ENCODE measurements at places on chromosomes 5 and 9.

- DNase-seq, result no peak
Observed at GRCh38 chr5:9230355-9230754, 315.5 kb downstream of the SEMA5A start.

- no peak for DNase-seq
Observed at GRCh38 chr5:67983251-67984110, 232.1 kb upstream of the PIK3R1 start.

GRCh38 chr9:33017283-33018041 is 7.6 kb upstream of the DNAJA1 start:
- no peak for DNase-seq

DNA sequence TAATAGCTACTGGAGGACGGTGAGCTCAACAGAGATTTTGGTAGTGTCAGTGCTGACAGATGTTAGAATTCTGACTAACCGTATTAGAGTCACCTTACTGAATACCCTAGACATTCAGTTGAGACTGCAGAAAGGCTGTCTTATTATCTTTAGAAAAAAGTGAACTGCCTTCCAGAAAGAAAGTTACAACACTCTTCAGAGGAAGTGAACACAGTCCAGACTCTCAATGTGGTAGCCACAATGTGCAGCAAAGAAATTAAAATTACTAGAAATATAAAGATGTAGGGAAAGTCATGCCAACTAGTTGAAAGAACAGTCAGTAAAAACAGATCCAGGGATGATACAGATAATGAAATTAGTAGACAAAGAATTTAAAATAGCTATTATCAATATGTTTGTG is 47.1 kb upstream of the COL15A1 start:
- no peak for DNase-seq

GRCh38 chr5:16864631-16865131 is 71.4 kb downstream of the MYO10 start:
- DNase-seq, result no peak

DNA sequence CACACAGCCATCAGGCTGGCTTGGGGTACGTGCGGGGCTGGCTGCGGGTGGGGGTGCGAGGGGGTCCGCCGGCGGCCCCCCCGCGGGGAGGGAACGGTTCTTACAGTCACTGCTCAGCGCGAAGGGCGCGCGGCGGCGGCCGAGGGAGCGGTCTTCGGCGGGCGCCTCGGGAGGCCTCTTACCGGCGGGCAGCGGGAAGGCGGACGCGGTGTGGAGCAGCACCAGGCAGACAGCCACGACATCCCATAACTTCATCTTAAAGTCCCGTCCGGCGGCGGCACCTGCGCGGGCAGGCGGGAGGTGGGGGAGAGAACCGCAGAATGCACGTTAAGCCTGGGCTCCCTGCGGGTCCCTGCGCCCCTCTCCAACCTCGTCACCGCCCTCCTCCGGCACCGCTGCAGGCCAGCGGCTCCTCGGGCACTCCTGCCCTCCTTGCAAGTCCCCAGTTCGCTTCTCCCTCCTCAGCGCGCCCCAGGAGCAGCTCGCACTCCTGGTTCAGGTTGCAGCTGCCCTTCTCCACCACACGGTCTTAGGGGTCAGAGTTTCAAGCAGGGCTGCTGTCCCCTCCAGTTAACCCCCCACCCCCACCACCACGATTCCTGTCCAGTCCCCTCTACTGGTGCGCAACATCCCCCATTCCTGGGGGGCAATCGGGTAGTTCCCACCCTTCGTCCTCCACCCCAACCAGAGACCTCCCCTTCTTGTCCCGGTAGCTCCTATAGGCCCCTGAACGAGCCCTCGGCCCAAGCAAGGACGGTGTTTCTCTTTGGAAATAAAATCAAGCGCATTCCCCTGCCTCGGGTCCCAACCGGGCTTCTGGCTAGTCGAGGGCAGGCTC is 5.1 kb downstream of the GDNF start:
- DNase-seq, result no peak

GRCh38 chr9:529731-530130 is 311.8 kb upstream of the DMRT1 start:
- no peak for DNase-seq

- no peak for DNase-seq
Observed at GRCh38 chr5:56161439-56161823, 71.7 kb downstream of the ANKRD55 start.

GRCh38 chr5:135220394-135221186 is 178.4 kb downstream of the MACROH2A1 start:
- no peak for DNase-seq

DNA sequence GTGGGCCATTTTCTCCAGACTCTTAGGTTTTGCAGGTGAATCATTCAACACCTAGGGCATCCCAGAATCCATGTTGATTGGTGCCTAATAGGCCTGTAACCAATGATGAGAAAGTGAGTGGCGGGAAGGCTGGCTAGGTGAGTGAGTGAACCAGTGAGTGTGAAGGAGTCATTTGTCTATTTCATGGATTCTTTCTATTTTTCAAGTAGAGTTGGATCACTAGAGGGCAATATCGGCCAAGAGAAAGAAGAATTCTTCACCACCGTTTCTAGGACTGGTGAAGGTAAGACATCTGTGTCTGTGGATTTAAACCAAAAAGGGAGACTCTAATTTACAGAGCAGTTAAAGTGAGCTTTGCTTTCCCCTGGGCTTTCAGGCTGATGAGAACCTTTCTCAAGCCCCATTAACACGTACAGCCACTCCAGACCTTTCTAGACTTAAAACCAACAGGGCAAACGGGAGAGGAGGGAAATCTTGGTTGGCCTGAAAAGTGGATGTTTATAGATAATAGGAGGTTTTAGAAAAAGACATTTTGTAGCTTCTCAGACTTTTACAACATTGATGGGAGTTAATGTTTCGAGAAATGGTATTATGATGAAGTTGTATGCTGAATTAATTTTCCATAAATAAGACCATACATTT is 114.3 kb upstream of the IL12B start:
- no peak for DNase-seq

DNA sequence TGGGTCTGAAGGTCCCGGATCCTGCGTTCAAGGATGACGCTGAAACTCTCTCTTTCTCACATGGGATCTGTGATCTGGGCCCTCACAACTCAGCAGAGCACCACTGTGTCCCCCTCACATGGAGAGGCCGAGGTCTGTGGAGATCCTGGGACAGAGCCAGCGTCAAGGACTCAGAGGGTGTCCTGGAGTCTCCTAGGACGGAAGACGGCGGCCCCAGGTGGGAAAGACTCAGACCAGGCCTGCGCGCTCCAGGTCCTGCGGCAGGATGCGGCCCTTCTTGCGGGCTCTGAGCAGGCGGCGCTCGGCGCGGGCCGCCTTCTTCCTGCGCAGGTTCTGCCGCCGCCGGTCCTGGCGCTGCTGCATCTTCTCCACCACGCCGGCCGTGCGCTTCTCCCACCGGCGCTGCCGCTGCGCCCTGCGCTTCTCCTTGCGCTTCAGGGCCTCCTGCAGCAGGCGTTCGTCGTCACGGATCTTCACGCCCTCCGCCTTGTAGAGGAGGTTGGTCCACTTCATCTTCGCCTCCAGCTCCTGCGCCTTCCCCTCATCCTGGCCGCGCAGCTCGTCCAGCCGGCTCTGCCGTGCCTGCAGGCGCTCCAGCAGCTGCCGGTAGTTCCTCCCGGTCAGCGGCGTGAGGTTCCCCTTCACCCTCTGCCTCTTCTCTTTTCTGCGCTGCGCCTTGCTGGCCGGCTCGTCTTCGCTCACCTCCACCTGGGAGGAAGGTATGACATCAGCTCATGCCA is 4.2 kb downstream of the SURF6 start:
- no peak for DNase-seq

GRCh38 chr5:120465436-120465961 is 1.4 kb downstream of the PRR16 start:
- no peak for DNase-seq

- DNase-seq, result no peak
Observed at GRCh38 chr5:58407042-58407719, 52.7 kb downstream of the PLK2 start.

GRCh38 chr5:58261605-58262004 is 198.3 kb downstream of the PLK2 start:
- no peak for DNase-seq

DNA sequence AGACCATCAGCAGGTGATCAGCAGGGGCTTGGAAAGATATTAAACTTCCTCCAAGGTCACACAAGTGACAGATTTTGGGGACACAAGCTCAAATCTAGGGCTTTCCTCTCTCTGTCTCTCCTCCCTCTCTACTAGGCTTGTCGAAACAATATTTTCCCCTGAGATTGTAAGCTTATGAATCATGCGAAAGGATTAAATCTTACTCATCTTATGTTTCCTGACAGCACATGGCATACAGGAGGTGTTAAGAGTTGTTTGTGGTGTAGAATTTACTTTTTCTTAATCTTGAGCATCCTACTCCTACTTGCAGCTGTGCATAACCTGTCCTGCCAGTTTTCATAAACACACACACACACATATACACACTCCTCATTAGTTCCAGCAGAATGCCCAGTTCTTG is 186.3 kb downstream of the MARCHF11 start:
- no peak for DNase-seq

- no peak for DNase-seq
Observed at GRCh38 chr9:99158629-99159028, 53.7 kb downstream of the TGFBR1 start.

DNA sequence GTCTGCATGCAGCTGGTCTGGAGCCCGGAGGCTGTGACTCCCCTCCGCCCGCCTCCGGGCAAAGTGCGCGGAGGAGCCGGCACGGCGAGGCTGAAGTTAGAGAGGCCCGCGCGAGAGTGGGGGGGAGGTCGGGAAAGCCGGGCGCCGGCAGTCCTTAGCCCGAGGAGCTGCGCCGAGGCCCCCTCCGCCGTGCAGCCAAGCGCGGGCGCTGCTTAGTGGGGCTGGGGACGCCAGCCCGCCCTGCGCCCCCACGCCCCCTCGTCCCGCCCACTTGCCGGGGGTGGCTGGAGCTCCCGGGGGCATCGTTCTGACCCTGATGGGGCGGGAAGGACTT is 403 bp downstream of the NINJ1 start:
- DNase-seq, result peak; percentile 30

GRCh38 chr5:126998201-126998631 is 32.1 kb downstream of the MARCHF3 start:
- DNase-seq, result no peak

DNA sequence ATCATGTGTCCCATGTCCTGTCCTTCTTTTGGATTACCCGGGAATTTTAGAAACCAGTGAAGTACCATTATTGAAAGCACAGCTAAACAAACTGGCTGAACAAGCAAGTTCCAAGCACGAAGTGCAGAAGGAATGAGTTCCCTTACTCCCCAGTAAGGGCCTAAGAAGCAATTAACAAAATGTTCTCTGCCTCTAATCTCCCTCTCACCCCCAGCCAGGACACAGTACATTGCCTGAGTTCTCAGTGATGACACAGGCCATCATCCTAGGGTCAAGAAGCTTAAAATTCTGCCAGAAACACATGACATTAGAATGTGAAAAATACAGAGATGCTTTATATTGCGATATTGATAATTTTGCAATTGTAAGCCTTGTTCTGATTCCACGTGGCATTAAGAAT is 118.0 kb downstream of the PLPPR1 start:
- no peak for DNase-seq

DNA sequence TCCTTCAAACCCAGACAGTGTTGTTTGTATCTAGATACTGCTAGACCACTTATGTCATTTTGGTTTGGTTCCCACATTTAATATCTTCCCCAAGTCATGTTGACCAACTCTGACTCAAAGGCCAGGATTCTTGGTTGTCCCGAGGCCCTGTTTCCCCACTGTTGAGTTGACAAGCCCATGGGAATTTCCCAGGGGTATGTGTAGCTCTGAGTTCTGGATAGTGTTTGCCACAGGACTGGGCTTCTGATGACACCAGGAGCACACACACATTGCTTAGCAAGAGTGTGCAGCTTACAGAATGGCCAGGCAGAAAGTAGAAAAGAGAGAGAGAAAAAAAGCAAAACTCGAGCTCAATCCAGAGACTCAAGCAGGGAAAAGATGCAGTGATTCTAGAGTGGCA is 214.4 kb downstream of the NXNL2 start:
- DNase-seq, result no peak

DNA sequence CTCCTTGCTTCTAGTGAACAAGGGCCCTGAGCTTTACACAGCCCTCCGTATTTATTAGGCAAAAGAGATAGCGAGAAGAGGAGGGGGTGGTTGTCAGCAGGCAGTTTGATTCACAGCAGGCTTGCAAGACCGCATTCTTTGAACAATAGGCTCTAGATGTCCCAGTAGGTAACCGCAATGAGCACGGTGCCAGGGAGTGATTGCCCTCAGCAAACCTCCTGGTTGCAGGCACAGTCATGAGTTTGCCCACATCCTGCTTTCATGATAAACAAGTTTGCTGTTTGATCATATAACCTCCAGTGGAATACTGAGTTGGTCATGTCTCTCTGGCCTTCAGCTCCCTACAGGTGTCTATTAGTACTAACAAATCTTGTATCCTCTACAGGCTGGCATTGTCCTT is 66.1 kb downstream of the CACNA1B start:
- DNase-seq, result no peak

DNA sequence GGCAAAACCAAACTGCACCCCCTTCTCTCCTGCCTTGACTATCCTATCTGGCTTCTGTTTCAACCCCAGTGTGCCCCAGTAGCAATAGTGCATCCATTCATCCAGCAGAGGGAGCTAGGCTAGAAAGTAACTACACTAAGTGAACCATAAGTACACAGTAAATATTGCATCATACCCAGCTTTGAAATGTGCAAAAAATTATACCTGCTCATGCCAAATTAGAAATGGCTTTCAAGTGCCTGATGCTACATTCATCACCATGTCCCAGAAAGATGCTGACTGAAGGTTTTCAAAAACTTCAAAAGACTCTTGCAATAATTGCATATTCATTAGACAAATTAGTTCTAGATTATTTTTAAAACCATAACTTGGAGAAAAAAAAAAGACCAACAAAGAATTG is 153.5 kb downstream of the PRELID2 start:
- DNase-seq, result no peak

- no peak for DNase-seq
Observed at GRCh38 chr5:107966201-107966600, 295.5 kb upstream of the EFNA5 start.

DNA sequence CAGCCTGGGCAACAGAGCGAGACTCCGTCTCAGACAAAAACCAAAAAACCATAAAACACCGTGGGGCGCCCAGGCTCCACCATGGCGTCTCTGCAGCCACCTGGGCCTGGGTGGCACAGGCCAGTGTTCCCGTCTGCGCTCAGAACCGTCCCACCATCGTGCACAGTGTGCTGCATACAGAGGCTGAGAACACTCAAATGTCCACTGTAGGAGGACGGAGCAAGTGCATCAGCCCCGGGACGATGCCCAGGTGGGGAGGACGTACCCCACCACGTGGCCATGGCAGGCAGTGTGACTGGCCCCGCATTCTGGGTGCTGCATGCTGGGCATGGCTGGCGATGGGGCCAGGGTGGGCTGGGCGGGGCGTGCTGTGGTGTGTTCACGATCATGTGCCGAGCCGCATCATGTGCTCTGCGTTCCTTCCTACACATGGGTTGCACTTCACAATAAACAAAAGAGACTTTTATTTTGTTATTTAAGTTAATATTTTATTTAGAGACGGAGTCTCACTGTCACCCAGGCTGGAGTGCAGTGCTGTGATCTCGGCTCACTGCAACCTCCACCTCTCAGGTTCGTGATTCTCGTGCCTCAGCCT is 37.8 kb downstream of the EXD3 start:
- DNase-seq, result no peak
